ENCODE measurements at places on chromosomes 2 and 18.
A peak's percentile ranks its signal among the peaks of the same experiment; 100 is the strongest.

DNA sequence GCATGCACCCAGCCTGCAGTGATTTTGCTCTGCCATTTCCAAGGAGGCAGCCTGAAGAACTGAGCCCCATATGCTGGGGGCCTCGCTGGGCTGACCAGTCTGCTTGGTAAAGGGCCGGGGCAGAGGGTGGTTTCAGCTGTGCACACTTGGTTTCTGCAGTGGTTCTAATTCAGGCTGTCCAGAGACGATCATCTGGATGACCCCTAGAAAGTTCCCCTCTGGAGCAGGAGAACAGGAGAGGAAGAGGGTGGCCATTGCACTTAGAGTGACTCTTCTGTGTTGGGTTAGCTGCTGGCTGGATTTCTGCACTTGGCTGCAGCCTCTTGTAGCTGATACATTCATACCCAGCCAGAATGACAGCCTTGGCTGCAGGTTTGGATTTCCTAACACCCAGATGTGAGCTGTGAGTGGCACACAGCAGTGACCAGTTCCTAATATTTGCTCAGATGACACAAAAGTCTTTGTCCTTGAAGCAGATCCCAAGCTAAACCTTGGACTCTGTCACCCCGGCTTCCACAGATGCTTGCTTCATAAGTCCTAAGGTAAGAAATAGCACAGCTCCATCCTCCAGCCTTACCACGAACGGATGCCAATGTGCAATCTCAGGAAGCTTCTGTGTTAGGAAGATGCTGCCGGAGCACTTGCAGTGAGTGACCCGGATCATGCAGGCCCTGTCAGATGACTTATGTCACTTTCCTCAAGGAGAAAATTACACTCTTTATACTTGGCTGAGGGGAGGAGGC is 105.6 kb downstream of the HNRNPLL start:
- DNase-seq = no peak

DNA sequence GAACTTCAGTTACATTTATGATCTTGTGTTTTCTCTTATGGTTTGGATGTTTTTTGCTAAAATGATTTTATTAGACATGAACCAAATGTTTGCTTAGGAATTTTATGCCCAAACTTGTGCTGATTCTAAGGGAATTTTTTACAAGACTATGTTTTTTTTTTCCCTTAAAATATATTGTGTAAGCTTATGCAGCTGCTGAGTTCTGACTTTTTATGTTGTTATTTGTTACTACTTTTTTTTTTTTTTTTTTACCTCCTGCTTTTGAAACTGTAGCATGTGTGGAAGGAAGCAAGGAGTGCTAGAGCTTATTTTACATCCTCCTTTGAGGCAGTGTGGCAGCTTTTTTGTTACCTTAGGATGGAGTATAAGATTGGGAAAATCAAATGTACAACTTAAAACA is 6.0 kb upstream of the DNAH7 start:
- no peak for DNase-seq

DNA sequence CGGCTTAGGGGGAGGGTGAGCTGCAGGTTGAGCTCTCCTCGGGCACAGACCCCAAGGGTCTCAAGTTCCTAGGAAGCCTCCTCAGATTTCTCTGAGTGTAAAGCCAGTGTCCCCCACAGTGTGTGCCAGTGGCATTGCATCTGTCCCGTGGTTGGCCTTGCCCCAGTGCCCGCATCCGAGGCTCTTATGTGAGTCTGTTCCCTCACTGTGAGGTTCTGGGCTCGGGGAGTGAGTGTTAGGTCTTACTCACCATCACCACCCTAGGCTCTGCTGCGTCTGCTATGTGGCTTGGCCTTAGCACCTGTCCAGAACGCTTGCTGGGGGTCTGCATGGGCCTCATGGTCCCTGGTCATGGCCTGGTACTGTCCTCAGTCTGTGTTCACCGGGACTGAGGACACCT is 88.7 kb upstream of the PXDN start:
- no peak for DNase-seq

DNA sequence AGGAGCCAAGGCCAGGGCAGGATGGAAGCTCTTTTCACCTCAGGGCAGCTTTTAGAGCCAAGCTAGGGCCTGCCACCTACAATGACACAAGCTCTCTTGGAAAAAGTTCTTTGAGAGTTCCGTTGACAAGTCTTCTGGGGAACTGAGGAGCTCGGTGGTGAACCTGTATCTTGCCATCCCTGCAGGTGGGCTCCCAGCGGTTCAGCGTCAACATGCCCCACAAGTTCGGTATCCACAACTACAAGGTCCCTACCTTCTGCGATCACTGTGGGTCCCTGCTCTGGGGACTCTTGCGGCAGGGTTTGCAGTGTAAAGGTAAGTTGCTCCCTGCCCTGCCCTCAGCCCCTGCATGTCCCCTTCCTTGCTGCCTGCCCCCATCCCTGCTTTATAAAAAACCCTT is 312.8 kb upstream of the EPAS1 start:
- DNase-seq = no peak

DNA sequence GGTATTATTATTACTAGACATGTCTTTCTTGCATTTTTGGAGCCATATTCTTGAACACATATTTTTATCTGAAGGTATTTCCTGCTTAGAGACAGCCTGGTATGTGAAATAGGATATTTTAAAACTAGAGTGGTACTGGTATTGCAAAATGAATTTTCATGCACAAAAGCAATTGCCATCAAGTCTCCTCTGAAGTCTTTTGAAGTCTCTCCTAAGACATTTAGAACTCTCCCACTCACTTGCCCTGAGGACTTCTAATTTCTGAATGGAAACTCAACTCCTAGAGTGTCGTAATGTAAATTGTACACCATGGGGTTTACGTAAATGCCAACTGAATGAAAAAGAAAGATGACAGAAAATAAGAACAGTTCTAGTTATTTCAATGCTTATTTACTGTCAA is 967.0 kb downstream of the DCDC2C start:
- DNase-seq = no peak

GRCh38 chr2:33033606-33034081 is 86.9 kb downstream of the LTBP1 start:
- no peak for DNase-seq

DNA sequence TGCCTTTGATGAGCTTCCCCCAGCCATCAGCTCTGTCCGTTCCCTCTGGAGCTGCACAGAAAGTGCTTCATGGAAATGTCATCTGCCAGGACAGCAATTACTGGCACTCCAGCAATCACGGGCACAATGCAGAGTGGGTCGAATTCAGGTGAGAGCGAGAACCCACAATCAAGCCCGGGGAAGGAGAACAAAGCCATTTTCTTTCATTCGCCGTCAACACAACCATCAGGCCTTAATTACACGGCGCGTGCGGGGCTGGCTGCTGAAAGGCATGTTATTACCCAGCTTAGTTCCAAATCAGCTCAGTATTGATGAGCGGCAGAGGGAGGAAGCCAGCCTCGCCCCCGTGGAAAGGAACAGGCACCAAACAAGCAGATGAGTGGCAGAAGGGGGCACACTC is 143.9 kb downstream of the MYT1L start:
- DNase-seq = no peak

DNA sequence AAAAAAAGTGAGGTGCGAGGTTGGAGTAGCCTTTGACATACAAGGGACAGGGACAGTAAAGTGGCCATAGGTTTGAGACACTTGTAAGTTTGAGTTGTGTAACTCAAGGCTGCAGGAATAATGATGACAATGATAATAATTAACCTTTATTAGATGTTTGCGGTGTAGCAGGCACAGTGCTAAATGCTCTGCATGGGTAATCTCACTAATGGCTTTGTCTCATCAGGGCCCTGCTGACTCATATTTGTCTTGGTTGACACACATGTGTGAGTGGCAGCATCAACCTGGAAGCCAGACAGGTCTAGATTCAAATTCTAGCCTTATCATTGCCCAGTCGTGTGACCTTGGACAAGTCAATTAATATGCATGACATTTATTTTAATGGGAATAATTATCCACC is 126.2 kb downstream of the FSHR start:
- no peak for DNase-seq

GRCh38 chr2:113901943-113902342 is 12.1 kb downstream of the ACTR3 start:
- no peak for DNase-seq

DNA sequence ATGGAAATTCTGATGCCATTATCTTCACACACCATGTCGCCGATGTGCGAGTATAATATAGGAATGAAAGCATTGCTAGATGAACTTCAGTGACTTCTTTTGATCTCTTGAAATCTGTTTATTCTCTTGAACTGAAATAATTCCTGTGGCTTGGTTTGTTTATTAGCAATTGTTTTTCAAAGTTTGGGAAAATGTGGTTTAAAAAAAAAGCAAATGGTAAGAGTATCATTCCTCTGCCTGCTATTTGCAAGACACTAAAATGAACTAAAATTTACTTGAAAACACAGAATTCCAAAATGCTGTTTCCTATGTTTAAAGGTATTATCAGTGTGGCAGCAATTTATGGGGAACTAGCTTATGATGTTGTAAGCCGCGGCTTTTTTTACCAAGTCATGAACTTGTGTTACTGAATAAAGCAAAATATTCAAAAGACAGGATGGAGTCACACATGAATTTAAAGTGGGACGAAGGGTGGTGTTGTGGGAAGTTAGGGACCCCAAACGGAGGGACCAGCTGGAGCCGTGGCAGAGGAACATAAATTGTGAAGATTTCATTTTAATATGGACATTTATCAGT is 96.4 kb downstream of the COLEC12 start:
- no peak for DNase-seq

- DNase-seq = no peak
Measured at GRCh38 chr18:44954257-44954656, 273.6 kb downstream of the SETBP1 start.

DNA sequence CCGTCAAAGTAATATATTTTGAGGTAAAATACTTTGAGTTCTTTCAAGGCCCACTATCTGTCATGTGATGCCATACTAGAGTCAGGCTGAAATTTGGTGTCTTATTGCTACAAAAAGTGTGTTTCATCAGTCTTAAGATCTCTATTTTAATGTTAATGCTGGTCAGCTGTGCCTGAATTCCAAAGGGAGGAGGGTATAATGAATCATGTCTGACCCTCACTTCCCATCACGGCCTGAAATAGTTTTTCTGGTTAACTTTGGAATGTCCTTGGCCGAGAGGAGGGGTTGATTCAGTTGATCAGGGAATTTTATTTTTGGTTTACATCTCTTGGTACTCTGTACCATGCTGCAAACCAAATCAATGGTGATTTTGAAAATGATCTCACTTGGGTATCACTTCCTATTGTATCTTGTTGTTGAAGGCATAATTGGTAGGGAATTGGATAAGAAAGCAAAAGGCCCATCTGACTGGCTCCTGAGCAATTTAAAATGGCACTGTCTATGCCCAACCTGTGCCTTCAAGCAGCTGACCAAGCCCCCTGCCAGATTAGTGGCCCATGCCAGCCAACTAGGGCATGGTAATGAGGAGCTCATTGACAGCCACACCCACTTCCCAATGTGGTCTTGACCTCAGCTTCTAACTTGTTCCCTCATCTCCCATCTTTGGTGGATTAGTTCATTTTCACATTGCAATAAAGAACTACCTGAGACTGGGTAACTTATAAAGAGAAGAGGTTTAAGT is 6.1 kb upstream of the SLC35F5 start:
- DNase-seq = no peak

DNA sequence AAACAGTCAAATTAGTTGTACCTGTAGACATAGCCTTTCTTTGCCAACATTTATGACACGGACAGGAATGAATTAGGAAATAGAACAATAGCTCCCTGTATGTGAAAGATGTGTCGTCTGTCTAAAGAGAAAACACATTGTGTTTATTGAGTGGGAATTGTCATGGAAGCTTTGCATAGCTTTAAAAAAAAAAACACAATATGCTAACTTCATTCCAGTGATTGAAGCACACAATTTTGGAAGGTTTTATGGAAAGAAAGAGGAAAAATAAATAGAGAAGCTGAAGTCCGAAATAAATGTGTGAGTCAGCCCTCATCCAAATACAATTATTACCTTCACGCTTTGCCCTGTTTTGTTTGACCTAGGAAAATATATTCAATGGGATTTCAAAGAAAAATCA is 1095.7 kb downstream of the TSN start:
- DNase-seq = no peak

GRCh38 chr2:75408771-75409170 is 152.0 kb downstream of the EVA1A start:
- no peak for DNase-seq

- no peak for DNase-seq
Measured at GRCh38 chr2:154240316-154240715, 368.6 kb downstream of the GALNT13 start.

DNA sequence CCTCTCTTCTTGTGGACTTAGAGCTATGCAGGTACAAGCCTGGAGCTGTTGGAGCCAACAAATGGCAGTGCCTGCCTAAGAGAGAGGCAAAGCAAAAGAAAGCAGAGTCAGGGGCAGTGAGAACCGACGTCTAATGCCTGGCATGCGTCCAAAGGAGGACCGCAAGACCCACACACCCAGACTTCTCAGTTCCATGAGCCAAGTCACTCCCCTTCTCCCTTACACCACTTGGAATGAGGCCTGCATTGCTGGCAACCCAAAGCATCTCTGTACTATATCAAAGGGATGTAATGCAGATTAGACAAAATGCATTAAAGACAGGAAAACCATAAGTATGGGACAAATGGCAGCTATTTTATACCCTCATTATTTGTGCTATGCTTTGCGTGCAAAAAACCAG is 49.9 kb upstream of the RNU4ATAC start:
- peak; percentile 64 for DNase-seq

DNA sequence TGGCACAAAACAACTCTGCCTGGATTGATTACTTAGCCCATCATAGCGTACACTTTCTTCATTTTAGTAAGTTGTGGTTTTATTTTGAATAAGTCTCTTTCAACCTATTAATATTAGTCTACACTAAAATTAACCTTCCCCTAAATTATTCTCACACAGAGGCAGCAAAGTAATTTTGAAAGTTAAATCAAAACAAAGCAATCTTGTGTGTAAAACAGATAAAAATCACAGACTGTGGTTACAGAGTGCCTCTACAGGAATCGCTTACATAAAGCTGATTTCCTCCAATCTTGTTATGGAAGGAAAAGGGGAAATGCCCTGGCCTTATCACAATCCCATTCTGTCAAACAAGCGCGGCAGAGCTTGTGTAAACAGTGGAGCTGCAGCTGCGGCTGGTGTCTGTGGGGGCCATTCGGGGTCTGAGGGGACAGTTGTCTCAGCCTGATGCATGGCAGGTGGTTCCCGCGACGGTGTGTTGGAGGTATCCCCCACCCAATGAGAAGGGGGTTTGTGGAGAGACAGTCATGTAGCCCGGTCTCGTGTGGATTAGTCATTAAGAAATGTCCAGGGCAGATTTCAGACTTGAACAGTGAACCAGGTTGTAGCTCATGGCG is 42.1 kb downstream of the BCL2L11 start:
- no peak for DNase-seq

GRCh38 chr2:189719571-189719970 is 43.0 kb downstream of the OSGEPL1 start:
- DNase-seq = no peak

- DNase-seq = no peak
Measured at GRCh38 chr18:9861157-9861556, 24.6 kb upstream of the TXNDC2 start.

DNA sequence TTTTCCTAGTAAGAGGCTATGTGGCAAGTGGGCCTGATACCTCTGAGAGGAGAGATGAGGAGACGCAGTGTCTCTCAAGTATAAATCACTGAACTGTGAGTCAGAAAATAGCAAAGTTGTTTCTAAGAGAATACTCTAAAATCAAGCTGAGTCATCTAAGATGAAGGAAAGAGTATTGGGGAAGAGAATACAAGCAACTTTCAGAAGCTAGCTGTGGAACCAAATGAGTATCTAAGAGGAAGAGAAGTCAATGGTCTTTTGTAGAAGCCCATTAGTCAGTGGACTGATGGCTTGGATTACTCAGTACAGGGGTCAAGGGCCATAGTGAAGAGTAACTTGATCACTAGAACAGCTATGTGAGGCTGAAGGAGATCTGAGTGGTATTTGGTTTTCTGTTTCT is 2.7 kb upstream of the DCC start:
- DNase-seq = no peak

Data from left forelimb (tissue), 1 donor.